ENCODE measurements at places on chromosomes 16 and 17.
A peak's percentile ranks its signal among the peaks of the same experiment; 100 is the strongest.

GRCh38 chr16:59591480-59591879, 857.4 kb upstream of the GOT2 start:
- no peak for DNase-seq

DNA sequence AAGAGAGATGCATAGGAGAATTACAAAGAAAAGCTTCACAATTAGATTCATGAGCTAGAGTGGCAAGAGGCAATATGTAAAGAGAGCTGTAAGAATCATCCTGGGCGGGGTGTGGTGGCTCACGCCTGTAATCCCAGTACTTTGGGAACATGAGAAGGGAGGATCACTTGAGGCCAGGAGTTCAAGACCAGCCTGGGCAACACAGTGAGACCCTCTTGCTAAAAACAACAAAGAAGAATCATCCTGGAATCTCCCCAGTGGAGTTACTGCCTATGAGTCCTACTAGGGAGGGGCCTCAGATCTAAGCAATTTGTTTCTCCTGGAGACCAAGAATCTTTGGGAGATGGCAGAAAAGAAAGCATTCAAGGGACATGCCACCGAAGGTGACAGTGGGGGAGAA, 119.1 kb downstream of the HIC1 start:
- no peak for DNase-seq

DNA sequence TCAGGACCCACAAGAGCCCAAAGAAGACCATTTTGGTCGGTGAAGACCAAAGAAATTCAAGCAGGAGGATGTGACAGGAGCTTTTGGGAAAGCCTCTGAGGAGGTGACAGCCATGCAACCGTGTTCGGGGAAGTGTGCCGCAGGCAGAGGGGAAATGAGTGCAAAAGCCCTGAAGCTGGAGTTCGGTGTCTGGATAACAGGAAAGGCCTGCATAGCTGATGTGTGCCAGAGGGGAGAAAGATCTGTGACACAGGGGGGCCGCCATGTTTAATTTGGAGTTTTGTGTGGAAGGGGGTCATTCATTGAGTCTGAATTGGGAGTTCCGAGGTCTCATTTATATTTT, 870 bp upstream of the ZC3H7A start:
- DNase-seq = no peak

DNA sequence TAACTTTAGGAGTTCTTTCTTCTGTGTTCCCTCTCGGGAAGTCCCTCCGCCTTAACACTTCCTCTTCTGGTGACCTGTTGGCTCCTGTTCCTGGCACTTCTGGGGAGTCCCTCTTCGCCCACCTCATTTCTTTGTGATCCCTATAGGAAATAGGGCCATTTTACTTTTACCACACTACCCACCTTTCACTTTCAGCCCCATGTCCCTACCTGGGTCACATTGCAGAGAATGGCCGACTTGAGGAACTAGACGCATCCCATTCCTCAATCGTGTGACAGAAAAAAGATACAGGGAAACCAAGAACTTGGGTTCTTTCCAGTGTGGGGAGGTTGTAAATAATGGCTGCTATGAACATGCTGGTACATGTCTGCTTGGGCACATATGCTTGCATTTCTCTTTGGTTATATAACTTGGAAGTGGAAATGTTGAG, 6.6 kb downstream of the IL21R start:
- DNase-seq = no peak

DNA sequence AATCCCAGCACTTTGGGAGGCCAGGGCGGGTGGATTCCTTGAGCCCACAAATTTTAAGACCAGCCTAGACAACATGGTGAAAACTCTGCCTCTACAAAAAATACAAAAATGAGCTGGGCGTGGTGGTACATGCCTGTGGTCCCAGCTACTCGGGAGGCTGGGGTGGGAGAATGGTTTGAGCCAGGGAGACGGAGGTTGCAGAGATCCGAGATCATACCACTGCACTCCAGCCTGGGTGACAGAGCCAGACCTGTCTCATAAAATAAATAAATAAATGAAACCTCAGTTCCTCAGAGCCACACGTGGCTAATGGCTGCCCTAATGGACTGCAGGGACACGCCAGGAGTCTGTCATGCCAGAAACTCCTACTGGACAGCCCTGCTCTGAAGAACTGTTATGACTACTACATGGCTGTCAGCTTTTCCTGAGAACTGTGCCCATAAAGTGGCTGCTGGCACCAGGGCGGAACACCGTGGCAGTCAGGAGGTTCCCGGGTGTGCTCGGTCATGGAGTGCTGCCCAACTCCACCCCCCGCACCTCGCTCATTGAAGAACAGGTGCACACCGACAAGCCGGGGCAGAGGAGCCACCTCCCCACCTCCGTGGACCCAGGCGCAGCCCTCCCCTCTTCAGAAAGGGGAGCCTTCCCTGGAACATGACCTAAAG, 4.3 kb downstream of the TMEM11 start:
- no peak for DNase-seq

DNA sequence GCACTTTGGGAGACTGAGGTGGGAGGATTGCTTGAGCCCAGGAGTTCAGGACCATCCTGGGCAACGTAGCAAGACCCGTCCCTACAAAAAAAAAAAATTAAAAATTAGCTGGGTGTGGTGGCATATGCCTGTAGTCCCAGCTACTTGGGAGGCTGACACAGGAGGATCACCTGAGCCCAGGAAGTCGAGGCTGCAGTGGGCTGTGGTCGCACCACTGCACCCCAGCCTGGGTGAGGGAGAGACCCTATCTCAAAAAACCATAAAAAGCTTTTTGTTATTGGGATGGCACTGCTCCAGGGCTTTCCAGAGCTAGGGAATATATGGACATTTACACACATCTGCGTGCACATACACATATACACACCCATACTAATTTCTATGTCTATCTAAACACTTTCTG, 8.1 kb upstream of the ARMC5 start:
- DNase-seq = no peak

- no peak for DNase-seq
Measured at GRCh38 chr17:72578817-72579470, 458.1 kb downstream of the SOX9 start.

DNA sequence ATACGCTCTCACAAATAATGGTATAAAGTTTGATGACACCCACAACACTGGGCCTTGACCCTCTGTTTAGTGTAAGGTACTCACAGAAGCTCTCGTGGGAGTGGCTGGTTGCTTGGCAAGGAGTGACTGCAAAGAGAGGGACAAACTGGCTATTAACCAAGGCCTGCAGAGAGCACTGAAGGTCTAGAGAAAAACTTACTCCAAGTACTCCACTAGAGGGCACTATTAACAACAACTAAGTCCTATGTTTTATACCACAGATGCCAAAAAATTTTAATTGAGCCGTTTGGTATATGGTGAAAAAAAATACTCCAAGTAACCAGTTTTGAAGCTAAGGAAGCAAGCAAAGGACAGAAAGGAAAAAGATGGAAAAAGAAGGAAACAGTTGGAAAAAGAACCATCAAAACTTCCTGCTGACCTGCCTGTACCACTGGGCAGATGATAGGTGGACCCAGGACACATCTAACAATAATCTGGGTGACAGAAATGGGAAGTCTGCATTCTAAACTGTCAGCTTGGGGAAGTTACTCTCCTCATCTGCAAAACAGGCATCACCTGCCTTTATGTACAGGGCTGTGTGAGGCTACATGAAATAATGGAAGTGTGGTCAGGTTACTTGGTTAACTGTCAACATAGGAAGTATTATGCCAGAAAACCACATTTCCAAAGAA, 23.2 kb downstream of the DYNC1LI2 start:
- DNase-seq = no peak

GRCh38 chr17:78013683-78014467, 55.4 kb downstream of the TNRC6C start:
- peak; percentile 31 for DNase-seq

DNA sequence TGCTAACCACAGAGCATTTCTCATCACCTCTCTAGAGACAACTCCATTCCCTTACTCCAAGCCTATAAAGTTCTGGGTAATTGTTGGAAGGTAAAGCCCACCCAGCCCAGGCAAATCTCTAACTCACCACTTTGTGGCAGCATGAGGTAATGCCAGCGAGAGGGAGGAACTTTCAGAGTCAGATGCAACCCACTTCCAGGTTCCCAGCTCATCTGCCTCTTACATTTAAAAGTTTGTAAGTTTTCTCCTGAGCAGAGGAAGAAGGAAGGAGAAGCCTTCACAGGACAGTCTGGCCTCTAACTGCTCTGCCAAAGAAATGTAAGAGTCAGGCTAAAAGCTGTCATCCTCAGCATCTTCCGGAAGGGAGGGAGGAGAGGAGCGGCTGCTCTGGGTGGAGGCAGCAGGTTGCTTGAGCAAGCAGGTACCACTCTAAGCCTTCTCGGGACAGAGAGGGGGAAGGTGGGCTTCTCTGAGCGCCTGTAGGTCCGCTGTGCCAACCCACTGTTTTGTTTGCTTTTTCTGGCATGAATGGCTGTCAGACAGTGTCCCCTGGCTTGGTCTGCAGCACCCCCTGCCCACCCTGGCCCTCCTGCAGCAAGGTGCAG, 1.0 kb downstream of the ZNF319 start:
- DNase-seq = no peak

GRCh38 chr17:12765548-12765947, 23.8 kb upstream of the ARHGAP44 start:
- DNase-seq = no peak

GRCh38 chr16:8569650-8570346, 20.5 kb downstream of the TMEM114 start:
- DNase-seq = no peak

GRCh38 chr16:30472328-30472942, at the start of gene ITGAL:
ITGAL (plus strand) TSS chr16:30472742; CDS start chr16:30472838, 96 bp downstream.
- DNase-seq = peak; percentile 80

GRCh38 chr16:87652799-87653198, 50.5 kb downstream of the JPH3 start:
- DNase-seq = no peak

DNA sequence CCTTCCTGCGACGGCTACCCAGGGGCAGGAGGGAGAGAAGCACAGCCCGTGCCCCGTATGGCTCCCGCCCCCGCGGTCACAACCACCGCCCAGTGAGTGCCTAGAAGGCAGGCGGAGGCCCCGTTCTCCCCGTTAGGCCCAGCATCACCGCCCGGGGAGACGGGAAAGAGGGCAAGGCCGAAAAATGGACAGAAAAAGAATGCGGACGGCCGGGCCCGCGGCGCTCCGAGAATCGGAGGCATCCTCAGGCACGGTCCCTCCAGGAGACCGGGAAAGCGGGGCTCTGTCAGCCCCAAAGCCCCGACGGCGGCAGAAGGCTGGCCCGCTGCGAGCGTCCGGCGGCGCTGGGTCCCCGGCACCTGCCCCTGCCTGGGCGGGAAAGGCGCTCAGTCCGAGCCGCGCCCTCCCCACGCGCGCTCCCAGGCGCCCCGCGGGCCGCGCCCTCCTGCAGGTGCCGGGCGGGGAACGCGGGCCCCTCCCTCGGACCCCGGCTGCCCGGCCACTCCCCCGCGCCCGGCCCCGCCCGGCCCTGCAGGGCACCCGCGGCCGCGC, 407 bp downstream of the MCRIP1 start:
- peak; percentile 14 for DNase-seq

- DNase-seq = no peak
Measured at GRCh38 chr17:50684612-50685333, 22.9 kb downstream of the ANKRD40 start.

DNA sequence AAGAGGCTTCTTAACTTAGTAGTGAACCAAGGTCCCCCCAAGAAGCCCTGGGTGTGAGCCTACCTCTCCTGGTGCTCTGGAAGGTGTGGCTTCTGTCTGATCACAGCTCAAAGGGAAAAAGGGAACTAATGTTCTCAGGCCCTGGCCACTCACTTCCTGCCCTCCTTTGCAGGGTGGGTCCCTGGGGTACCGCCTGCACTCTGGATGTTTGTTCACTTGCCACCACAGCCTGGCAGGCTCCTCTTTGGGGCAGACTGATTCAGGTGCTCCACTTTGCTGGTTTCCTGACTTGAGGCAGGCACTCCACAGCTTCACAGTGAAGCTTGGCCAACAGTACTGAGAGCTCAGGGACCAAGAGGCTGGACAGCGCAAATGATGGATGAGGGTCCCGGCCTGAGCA, 5.9 kb upstream of the MYO15A start:
- no peak for DNase-seq

GRCh38 chr17:81551458-81552243, 502 bp downstream of the FAAP100 start:
- no peak for DNase-seq

- DNase-seq = no peak
Measured at GRCh38 chr17:66429680-66430079, 127.3 kb downstream of the PRKCA start.

GRCh38 chr17:36703860-36704266, 102.5 kb downstream of the MRM1 start:
- DNase-seq = no peak

- peak; percentile 38 for DNase-seq
Measured at GRCh38 chr16:69396187-69397061, 10.6 kb upstream of the TERF2 start.

DNA sequence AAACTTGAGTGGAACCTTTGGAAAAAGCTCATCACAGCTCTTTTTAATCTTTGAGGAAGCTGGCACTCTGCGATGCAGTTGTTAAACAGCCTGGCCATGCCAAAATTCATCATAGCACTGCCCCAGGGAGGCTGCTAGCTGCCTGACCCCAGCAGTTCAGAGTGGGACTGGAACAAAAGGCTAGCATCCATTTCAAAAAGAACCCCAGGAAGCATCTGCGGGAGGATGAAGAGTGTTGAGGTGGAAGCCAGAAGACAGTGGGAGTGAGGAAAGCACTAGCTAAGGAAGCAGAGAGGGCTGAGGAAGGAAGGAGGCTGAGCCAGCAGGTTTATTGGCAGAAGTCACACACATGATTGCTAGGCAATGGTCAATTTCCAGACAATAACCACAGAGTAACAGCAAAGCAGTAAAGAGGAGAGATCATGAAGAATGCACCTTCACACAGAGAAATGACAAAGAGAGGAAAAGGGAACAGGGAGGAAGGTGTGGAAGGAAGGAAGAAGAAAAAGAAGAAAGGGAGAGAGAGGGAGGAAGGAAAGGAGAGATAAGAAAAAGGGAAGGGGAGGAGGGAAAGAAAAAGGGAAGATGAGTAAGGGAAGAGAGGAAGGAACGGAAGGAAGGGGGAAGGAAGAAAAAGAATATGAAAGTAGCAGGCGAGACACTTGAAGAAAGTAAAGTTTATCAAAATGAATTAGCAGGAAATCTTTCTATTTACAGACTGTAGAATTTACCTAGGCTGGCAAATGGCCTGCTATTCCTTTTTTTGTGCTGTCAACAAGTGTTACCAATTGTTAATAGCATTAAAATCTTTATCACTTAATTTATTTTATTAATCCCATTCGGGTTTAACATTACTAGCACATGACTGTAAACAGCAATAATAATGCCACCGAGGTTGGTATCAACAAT, 270.0 kb upstream of the PSMD7 start:
- no peak for DNase-seq

GRCh38 chr16:28491230-28491969, 474 bp downstream of the CLN3 start:
- DNase-seq = no peak

DNA sequence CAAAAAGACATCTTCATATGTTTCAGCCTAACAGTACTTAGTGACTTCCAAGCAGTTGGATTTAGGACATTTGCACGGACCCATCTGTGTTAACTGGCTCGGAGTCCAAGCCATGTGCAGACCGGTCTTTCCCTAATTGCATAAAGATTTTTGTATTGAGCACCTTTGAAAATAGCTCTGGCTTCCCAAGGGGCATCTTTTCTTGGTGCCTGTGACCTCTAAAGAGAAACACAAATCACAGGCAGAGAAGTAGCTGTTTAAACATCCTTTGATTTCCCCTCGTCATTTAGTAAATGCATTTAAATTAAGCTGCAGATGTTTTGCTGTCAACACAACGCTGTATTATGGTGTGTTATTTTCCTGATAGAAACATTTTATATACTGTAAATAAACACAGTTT, 288.2 kb upstream of the SALL1 start:
- DNase-seq = no peak
